ENCODE measurements at places on chromosomes 6 and 20. TPM values are rescaled to one million over a fixed set of nuclear protein-coding genes. Genes with fewer than 3 reads are reported as not detected.
A peak's percentile ranks its signal among the peaks of the same experiment; 100 is the strongest.

The RNF182 gene
- total RNA-seq = 20.7 TPM

DNA sequence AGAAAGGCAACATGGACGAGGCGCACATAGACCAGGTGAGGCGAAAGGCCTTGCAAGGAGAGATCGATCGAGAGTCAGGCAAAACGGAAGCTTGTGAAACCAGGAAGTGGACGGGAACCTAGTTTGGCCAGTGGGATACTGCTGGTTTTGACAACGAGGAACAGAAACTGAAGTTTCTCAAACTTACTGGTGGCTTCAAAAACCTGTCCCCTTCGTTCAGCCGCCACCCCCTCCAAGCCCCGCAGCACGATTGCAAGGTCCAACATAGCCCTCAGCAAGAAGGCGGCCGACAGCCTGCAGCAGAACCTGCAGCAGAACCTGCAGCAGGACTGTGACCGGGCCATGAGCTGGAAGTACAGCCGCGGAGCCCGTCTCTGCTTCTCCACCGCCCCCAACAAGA, 238.0 kb downstream of the KHDC1L start:
- no peak for DNase-seq

GRCh38 chr6:107661291-107661690, 162.8 kb downstream of the SCML4 start:
- no peak for DNase-seq

The TCF15 gene
- total RNA-seq = 0.24 TPM

GRCh38 chr6:53582963-53583362, 38.1 kb upstream of the GCLC start:
- no peak for DNase-seq

DNA sequence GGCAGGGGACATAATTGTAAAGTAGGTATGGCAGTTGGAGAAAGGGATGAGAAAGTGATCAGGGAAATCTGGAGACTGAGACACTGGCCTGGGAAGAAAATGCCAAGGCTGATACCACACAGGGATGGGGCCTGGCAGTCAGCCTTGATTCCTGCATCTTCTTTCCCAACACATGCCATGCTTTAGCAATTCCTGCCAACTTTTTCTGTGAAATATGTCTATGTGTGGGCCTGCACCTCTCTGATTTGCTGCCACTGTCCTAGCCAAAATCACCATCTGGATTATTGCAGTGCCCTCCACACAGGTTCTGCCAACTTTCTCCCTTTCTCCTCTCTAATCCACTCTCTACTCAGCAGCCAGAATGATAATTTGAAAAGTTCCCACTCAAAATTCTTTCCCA, 759.8 kb upstream of the CITED2 start:
- DNase-seq = no peak

GRCh38 chr20:1108437-1108920, 9.9 kb upstream of the PSMF1 start:
- DNase-seq = peak; percentile 58

GRCh38 chr6:108588586-108588985, 27.9 kb downstream of the FOXO3 start:
- no peak for DNase-seq

The MYH7B gene
- total RNA-seq = 0.34 TPM

DNA sequence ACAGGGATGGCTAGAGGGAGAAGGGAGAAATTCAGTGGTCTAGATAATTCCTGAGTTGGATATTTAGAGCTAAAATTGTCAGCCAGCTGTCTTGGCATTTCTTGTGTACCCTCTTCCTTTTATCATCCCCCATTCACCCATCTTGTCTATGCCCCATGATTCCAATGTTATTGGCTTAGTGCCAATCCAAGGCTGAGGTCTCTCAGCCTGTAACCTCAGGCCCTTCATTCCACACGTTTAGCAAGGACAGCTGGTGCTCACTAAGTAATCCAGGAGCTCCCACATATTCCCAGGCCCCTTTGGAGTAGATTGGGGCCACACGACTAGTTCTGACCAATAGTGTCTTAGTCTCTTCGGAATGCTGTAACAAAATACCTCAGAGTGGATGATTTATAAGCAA, 112.4 kb upstream of the ATXN1 start:
- DNase-seq = no peak

DNA sequence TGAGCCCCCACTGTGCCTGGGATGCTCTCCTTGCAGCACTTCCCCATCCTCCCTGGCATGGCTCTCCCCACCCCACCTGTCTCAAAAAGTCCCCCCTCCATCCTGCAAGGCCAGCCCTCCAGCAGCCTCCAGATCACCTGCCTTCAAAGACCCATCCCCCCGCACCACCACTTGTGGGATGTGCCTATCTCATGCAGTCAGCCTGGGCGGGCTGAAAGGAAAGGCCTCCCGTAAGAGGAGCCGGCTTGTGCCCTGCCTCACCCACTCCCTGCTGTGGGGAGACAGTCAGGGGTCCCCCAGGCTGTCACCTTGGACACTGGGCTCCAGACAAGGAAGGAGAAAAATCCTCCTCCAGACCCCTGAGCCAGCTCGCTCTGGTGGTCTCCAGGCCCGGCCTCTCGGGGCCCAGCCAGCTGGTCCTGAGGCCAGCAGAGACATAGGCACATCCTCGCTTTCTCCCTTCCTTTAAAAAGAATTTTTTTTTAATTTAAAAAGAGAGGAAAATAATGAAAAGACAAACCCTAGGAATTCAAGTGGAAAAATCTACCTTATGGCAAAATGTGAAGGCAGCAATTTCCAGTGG, 77.3 kb downstream of the GRM4 start:
- DNase-seq = no peak

DNA sequence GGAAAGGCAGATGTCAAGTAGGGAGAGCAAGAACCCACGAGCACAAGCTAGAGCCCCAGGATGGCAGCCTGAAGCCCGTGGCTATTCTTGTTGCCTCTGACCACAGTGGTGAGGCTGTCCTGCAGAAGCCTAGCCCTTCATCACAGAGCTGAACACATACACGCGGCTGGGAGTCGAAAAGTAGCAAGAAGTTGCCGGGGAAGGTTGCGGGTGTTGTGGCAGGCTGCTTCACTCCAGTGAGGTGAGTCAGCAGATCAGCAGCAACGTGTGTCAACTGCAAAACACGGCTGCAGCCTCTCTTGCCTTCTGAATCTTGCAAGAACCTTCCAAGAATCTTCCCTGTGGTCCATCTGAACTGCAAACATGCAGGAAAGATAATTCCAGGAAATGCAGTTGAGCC, 10.6 kb upstream of the STX16 start:
- no peak for DNase-seq

The NKX2-2 gene
- total RNA-seq = 78.8 TPM

GRCh38 chr6:119459207-119459974, 109.8 kb upstream of the MAN1A1 start:
- DNase-seq = no peak

- no peak for DNase-seq
Measured at GRCh38 chr20:48769069-48769983, 58.5 kb downstream of the PREX1 start.

The GPR31 gene
- not detected for total RNA-seq

GRCh38 chr20:32480371-32481241, 104.5 kb downstream of the NOL4L start:
- no peak for DNase-seq

- no peak for DNase-seq
Measured at GRCh38 chr20:58008413-58008812, 220.0 kb downstream of the ANKRD60 start.

The BPI gene
- total RNA-seq = not detected

- DNase-seq = no peak
Measured at GRCh38 chr6:680251-680650, 12.7 kb downstream of the EXOC2 start.

The OR2B3 gene
- not detected for total RNA-seq

- DNase-seq = no peak
Measured at GRCh38 chr6:45818655-45819054, 197.0 kb downstream of the CLIC5 start.

The TCP11 gene
- not detected for total RNA-seq

DNA sequence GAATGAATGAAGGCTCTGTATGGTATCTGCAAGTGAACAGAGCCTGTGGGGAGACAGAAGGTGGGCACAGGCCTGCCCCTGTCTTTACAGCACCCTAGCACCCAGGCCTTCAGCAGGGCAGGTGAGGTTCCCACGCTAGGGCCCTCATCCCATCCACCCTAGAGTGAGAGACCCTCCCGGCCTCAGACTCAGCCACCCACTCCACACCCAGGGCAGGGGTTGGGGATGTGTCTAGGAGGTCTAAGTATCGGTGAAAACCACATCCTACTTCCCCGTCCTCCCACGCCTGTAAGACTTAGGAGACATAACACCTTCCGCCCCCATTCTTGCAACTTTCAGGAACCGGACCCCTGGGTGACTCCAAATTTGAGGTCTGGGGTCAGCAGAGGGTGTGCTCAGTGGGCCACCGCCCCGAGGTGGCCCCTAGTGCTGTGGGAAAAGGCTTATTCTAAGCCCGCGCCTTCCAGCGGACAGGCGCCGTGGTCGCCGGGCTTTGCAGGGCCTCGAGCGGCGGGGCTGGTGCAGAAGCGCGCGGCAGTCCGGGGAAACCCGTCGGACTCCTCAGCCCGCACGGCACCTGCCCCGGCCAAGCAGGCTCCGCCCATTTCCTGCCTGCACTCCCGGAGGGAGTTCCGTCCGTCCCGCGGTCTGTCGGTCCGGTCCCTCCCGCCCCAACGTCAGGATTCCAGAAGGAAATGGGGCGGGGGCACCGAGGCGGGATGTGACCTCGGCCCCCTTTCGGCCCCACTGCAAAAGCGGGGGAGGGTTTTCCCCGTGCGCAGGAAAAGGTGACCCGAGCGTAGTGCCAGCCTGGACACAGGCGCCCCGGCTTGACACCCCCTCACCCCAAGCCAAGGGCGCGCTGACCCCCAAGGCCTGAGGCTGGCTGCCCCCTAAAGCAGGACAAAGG, 868 bp downstream of the SAMD10 start:
- DNase-seq = no peak

DNA sequence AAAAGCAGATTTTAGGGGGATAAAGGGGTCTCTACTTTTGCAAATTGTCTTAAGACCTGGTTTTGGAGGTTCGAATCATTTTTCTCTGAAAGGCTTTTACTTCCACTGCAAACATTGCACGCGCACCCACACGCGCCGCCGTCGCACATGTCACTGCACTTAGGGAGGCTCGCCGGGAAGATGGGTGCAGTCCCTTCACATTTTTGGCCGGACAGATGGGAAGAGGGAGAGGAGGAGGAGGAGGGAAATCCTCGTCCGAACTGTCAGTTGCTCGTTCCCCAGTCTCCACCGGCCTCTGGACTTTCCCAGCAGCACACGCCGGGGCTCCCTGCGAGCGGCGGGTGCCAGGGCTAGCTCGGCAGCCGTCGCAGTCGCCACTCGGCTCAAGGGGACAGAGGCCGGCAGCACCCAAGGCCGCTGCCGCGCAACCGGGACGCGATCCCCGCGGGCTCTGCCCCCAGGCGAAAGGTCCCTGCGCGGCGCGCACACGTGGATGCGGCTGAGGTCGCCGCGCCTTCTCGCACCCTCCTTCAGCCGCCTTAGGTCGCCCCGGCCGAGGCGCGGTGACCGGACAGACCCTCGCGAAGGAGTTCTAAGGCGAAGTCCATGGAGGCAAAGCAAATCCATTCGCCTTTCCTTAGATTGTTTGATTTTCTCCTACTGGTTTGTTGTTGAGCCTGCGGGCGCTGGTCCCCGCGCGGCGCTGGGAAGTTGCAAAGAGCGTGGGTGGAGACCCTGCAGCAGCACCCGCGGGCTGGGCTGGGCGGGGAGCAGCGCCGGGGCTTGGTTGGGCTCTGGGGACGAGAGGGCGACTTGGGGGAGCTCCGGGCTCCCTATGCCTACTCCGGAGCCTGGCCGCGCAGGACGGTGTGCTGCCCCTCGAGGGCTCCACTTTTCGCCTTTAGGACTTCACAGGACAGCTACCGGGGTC, 1.2 kb downstream of the MYB start:
- peak; percentile 48 for DNase-seq

GRCh38 chr6:109896341-109896740, 81.8 kb upstream of the GPR6 start:
- DNase-seq = peak; percentile 7

- peak; percentile 41 for DNase-seq
Measured at GRCh38 chr6:137787016-137787415, 80.0 kb upstream of the TNFAIP3 start.

- no peak for DNase-seq
Measured at GRCh38 chr6:35147026-35147425, 5.9 kb upstream of the TCP11 start.

The KCNQ2 gene
- total RNA-seq = 6.6 TPM

The CLPSL2 gene
- total RNA-seq = not detected

GRCh38 chr20:1968964-1969363, 24.9 kb downstream of the PDYN start:
- DNase-seq = no peak

The WFDC2 gene
- not detected for total RNA-seq

DNA sequence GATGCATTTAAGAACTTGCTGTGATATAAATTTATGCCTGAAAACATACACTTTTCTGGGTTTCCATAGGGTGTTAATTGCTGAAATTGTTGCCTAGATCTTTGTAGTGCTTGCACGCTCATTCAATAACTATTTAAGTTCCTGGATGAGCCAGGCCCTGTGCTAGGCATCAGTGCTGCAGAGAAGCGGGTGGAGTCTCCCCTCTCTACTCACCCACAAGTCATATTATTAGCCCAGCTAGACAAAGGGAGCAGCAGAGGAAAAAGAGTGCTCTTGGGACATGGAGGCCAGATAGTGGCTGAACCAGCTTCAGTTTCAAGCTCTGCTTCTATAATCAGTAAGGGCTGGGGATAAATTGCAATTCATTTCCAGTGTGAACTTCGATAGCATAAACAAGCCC, 329.1 kb downstream of the TFAP2B start:
- DNase-seq = no peak

DNA sequence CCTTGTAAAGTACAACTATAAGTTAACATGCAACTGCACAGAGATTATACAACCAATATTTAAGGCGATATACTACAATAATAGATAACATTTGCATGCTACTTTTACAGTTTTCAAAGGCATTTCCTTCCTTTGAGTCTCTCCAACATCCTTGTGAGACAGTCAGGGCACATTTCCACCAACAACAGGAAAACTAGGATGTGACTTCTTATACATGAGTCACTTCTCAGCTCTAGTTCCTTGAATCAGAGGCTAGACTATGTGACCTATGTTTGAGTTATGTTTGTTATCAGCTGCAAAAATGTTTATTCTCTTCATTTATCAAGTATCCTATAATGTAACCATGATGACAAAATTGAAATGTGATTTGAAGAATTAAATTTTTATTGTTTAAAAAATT, 51.7 kb upstream of the TFAP2D start:
- no peak for DNase-seq

The MAPK14 gene
- total RNA-seq = 50.8 TPM

DNA sequence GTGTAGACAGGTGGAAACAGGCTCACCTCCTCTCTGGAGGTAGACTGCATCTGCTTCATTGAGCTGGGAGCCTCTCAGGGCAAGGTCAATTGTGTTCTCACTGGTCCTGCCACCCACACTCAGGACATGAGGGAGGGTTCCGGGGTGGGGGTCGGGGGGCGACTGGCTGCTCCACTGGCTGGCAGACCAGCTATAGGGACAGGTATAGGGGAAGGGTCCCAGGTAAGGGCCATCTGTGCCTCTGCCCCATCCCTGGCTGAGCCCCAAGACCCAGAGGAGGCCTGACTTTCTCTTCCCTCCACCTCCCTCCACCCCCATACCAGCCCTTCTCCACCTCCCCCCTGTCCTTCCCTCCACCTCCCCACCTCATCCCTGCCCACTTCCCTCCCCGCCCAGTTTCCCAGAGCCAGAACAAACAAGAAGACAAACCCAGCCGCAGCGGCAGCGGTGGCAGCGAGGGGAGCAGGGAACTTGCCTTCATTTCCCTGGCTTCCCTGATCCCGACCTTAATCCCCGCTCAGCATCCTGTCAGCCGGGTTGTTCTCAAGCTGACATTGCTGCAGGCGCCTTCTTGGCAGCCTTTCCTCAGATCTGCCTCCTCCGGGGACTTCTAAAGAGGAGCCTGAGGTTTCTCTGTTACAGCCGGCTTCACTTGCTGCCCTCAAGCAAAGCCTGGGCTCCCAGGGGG, 18.3 kb upstream of the FOXP4 start:
- DNase-seq = peak; percentile 72

The COL9A1 gene
- total RNA-seq = not detected

Measured in A673 (cell line).